ENCODE measurements at places on chromosomes 16 and 17.

DNA sequence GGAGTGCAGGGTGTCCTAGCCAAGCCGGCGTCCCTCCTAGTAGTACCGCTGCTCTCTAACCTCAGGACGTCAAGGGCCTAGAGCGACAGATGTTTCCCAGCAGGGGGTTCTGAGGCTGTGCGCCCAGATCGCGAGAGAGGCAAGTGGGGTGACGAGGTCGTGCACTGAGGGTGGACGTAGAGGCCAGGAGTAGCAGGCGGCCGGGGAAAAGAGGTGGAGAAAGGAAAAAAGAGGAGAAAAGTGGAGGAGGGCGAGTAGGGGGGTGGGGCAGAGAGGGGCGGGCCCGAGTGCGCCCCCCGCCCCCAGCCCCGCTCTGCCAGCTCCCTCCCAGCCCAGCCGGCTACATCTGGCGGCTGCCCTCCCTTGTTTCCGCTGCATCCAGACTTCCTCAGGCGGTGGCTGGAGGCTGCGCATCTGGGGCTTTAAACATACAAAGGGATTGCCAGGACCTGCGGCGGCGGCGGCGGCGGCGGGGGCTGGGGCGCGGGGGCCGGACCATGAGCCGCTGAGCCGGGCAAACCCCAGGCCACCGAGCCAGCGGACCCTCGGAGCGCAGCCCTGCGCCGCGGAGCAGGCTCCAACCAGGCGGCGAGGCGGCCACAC is at the start of gene MMP2:
Gene MMP2 (plus strand): TSS at position 372 of the 603 bp plus-strand sequence. CDS start 282 bp downstream, outside the sequence.
- DNase-seq = no peak

DNA sequence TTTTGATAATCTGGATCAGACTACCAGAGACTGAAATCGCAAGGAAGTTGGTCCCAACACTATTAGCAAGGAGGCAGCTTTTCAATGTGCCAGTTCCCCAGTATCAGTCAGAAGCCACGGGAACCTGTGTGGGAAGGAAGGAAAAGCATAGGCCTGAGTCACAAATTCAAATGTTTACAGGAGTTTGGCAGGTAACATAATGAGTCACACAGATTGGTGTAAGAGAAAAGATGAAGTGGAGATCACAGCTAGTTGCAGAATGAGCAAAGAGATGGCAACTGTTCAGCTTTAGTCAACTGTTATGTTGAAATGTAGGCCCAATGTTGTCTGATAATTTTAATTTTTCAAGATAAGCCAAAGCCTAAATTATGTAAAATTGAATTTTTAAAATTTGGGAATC is 28.1 kb upstream of the ITGA2B start:
- DNase-seq = no peak

DNA sequence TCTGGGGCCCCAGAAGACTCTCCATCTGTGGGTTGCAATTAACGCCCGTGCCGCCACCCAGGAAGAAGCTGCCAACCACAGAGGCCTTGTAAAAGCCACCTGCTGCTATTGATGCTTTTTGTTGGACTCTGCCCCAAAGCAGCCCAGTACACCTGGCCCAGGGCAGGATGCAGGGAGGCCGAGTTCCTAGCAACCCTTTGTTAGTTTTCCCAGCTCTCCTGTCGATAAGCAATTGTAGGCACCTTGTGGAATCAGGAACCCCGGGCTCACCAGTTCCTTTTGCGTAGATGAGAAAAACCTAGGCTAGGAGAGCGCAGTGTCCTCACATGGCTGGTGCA is 103.3 kb downstream of the ABCC6 start:
- no peak for DNase-seq

- DNase-seq = no peak
These were observed 147.0 kb downstream of the SLC39A11 start for GRCh38 chr17:72945473-72945872.

DNA sequence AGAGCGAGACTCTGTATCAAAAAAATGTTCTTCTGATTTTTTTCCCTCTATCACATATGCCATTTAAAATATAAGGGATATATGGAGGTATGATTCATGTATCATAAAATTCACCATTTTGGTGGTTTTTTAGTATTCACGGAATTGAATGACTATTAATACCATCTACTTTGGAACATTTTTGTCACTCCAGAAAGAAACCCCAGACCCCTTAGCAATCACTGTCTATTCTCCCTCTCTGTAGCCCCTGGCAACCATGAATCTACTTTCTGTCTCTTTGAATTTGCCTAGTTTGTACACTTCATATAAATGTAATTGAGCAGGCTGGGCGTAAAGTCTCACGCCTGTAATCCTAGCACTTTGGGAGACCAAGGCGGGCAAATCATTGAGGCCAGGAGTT is 75.9 kb downstream of the PRKCA start:
- DNase-seq = no peak

- no peak for DNase-seq
These were observed 76.9 kb downstream of the MRTFB start for GRCh38 chr16:14148016-14148415.

- DNase-seq = no peak
These were observed 6.0 kb upstream of the PRPF8 start for GRCh38 chr17:1690544-1691221.

- no peak for DNase-seq
These were observed 137.2 kb downstream of the SNX29 start for GRCh38 chr16:12113523-12114345.

- DNase-seq = no peak
These were observed 119.1 kb upstream of the SMURF2 start for GRCh38 chr17:64781014-64781756.

DNA sequence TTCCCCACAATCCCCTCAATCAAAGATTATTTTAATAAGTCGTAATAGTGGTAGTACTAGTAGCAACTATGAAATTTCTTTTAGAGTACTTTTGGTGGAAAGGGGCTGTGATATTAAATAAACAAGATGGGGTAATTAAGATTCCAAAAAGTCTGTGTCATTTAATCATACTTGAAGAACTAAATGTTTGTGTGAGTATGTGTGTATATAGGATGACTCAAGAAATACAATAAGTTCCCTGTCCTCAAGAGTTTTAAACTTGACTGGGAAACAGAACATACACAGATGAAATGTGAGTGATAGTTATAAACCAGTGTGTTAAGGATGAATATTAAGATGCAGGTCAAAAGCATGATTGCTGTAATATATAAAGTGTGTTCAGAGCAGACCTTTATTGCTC is 2.3 kb downstream of the ALDH3A2 start:
- DNase-seq = no peak

DNA sequence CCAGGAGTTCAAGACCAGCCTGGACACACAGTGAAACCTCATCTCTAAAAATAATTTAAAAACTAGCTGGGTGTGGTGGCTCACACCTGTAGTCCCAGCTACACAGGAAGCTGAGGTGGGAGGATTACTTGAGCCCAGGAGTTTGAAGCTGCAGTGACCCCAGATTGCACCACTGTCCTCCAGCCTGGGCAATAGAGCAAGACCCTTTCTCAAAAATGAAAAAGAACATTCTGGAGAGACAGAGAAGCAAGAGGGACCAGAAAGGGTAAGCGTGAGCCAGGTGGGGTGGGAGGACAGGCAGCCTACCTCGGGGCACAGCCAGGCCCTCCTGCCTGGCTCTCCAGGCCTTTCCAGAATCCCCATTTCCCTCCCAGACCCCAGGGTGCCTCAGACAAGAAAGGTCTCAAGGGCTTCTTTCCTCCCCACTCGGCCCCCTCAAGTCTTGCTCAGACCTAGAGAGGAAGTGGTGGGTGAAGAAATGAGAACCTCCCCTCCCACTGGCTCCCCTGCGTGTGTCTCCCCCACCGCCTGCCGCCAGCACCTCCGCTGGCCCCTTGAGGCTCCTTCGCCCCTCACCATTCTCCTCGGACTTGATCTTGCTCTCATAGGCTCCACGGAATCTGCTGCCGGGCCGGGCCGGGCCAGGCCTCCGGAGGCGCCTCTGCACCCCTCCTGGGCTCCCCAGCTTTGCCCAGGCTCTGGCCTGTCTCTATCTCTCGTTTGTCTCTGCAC is 503 bp downstream of the C16orf54 start:
- DNase-seq = no peak

GRCh38 chr17:3260163-3260562 is 38.0 kb downstream of the OR3A1 start:
- DNase-seq = no peak

DNA sequence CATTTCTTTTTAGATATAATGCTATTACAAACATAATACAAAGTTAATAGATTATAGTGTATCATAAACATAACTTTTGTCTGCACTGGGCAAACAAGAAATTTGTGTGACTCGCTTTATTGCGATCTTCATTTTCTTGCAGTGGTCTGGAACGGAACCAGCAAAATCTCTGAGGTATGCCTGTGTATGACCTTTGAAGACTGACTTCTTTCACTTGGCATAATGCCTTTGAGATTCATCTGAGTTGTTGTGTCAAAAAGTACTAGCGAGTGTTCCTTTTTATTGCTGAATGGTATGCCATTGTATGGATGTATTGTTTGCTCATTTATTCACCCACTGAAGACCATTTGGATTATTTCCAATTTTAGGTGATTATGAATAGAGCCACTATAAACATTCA is 69.2 kb downstream of the TANC2 start:
- DNase-seq = no peak

DNA sequence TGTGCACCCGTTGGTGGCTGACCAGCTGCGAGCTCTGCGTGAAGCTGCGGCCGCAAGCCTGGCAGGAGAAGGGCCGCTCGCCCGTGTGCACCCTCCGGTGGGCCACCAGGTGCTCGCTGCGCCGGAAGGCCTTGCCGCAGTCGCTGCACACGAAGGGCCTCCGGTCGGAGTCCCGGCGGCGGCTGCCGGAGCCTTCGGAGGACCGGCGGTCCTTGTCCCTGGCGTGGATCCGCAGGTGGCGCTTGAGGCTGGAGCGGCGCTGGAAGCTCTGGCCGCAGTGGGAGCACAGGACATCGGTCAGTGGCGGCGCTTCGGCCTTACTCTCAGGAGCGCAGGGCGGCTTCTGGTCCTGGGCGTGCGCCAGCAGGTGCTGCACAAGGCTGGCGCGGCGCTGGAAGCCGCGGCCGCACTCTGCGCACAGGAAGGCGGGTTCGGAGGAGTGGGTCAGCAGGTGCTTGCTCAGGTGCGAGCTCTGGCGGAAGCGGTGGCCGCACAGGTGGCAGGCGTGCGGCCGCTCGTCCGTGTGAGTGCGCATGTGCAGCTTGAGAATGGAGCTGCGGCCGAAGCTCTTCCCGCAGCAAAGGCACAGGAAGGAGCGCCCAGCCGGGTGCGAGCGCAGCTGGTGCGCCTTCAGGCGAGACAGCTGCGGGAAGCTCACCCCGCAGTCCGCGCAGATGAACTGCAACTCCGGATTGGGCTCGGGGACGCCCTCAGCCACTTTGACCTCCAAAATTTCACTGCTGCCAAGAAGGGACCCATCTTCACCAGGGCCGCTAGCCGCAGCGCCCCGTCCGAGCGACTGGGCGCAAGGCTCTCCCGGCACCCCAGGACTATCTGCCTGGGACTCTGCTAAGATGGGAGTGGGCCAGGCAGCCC is 9.1 kb downstream of the ZSCAN10 start:
- DNase-seq = no peak

DNA sequence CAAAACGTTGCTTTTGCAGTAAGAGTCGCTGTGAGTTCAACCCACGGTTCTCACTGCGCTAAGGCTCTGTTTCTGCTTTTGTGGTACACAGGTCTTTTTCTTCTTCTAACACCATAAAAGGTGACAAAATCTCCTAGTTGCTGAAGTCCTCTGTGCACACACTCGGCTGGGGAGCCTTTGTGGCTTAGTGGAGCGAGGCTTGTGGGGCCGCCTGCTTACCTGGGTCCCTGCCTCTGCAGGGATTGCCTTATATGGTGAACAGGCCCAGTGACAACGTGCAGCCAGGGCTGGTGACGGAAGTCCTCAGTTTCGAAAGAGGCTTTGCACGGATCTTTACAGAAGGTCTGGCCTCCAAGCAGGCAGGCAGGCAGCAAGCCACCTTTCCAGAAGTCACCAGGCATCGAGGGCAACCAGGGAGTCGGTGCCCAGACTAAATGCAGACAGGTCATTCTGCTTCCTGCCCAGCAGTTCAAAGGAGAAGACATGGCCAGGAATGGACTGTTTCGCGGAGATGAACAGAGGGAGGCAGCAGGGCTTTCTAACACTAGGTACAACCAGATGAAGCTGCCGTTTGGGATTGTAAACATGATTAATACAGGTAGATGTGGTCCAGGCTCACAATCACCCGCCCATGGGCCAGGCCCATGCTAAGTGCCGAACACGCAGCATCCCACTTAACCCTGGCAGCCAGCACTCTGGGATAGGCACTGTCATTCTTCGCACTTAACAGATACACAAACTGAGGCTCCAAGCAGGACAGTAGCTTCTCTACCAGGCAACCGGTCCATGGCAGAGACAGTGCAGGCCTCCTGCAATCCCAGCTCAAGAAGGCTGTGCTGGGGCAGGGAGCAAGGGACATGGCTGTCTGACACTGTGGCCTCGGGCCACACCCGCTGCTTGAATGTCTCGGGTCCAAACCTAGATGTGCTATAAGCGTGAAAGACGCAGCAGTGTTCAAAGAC is 10.7 kb upstream of the MEAK7 start:
- no peak for DNase-seq

- DNase-seq = no peak
These were observed 43.9 kb downstream of the TRARG1 start for GRCh38 chr17:1323336-1323735.

GRCh38 chr16:783404-784161 is 4.6 kb downstream of the RPUSD1 start:
- DNase-seq = no peak

DNA sequence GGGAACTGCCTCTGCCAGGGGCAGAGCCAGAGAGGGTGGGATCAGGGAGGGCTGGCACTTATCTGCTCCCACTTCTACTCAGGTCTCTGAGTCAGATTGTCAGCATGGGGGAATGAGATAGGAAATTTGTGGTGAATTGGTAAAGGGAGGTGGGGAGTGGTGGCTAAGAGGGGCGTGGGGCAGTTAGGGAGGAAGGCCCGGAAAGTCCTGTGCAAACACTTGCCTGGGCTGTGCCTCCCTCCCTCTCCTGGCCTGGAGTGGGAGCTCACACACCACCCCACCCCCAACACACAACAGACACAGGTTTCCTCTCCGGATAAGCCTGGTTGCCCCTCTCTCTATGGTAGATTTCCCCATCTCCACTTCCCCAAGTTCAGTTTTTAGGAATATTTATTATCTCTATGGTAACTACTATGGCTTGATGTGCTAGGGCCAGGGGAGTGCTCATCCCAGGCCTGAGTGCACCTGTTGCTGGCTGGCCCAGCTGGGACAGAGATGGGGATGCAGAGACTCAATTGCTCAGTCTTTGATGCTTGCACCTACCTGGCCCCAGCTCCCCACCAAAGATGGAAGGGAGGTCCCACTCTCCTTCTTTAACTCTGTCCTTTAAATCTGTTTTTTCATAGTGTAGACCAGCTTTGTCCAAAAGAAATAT is 2.7 kb downstream of the SPNS2 start:
- no peak for DNase-seq

- DNase-seq = no peak
These were observed 188.0 kb upstream of the TNRC6C start for GRCh38 chr17:77770331-77771105.

GRCh38 chr17:55037828-55038227 is 69.3 kb downstream of the STXBP4 start:
- DNase-seq = no peak

GRCh38 chr16:30027588-30028437 is 3.3 kb downstream of the TLCD3B start:
- DNase-seq = no peak
